ENCODE measurements at places on chromosomes 1 and 21. TPM values are rescaled to one million over a fixed set of nuclear protein-coding genes. Genes with fewer than 3 reads are reported as not detected.

Gene CORT
- total RNA-seq, result 0.22 TPM

DNA sequence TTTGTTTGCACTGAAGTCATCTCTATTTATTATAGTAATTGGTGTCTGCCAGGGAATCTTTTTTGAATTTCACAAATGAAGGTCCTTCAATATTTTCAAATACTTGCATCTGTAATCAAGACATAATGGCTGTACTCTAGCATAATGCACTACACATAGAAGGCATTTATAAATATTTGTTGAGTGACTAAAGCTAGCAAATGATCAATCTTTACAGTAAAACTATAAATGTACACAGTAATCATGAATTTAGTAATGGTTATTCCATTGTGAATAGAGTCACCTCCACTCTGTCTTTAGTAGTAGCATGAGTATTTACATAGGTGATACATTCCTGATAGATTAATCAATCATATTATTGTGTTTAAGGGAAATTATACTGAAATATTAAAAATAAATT lies 119.6 kb downstream of the USH2A start:
- no peak for DNase-seq

GRCh38 chr1:11320153-11320936 lies 47.3 kb downstream of the UBIAD1 start:
- DNase-seq, result no peak

GRCh38 chr1:246106342-246106763 lies 400.7 kb downstream of the SMYD3 start:
- DNase-seq, result no peak

Data from GM23248 (cell line).